ENCODE measurements at places on chromosomes 4 and X.
A peak's percentile ranks its signal among the peaks of the same experiment; 100 is the strongest.

DNA sequence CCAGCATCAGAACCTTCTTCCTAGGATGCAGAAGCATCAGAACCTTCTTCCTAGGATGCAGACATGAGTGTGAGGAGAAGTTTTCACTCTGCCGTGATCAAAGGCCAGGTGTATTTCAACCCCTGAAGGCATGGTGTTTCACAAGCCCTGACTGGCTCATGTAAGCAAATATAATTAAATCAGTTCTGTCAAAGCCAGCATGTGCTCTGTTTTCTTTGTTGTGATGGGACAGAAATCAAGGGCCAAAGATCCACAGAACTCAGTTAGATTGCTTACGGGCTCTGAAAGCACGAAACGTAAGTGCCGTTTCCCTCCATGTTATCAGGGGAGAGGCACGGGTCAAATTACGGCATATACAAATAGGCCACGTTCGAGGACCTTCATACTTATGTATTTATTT lies 32.0 kb upstream of the CLDN24 start:
- DNase-seq: peak; percentile 32

- no peak for DNase-seq
Observed at GRCh38 chr4:93317561-93317960, 511.0 kb upstream of the ATOH1 start.

- DNase-seq: no peak
Observed at GRCh38 chrX:47179221-47179927, 14.3 kb upstream of the UBA1 start.

DNA sequence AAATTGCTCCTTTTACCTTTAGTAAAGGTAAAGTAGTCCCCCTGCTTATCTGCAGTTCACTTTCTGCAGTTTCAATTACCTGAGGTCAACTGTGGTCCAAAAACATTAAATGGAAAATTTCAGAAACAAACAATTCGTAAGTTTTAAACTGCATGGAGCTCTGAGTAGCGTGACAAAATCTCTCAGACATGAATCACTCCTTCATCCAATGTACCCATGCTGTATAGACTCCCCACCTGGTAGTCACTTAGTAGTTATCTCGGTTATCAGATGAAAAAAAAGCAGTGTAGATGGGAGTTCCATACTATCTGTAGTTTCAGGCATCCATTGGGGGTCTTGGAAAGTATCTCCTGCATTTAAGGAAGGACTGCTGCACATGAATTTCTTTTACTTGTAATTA lies 7.7 kb downstream of the UNC5C start:
- DNase-seq: no peak

DNA sequence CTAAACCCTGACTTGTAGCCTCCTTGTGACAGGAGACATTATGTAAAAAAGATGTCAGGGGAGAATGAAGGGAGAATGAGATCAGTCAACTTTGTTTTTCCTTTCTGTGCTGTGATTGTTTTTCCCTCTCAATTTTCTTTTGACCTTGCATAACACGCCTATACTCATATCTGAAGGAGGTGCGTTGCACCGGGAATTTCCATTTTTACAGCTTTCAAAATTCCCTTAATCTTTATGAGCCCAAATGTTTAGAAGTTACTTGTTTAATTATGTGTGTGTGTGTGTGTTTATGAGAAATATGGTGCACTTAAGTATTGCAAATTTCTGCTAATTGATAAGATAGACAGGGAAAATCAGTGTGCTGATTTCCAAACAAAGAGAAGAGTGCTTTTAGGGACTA lies 21.6 kb downstream of the SYNPO2 start:
- no peak for DNase-seq

- no peak for DNase-seq
Observed at GRCh38 chrX:31293409-31293808, 221.6 kb upstream of the FTHL17 start.

- DNase-seq: no peak
Observed at GRCh38 chrX:40207626-40208025, 109.9 kb upstream of the BCOR start.

Data from DMS153 (cell line).